ENCODE measurements at places on chromosomes 7 and 10.

- DNase-seq = no peak
Observed at GRCh38 chr7:55629051-55629677, 56.9 kb upstream of the VOPP1 start.

DNA sequence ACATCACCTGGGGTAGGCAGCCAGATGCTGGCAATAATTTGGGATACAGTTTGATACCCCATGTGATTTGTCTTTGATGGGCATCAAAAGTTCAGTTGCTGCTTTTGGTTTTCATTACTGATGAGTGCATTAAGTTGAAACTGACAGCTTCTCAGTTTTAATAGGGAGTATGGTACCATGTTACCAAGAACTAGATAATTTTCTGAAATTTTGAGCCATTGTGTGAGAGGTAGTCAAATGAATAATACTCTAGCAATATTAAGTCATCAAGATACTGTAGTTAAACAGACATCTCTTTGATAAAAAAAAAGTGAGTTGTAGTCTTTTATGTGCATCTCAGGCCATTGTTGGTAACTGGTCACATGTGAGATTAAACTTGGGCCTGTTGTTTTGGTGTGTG, 71.5 kb downstream of the ST7 start:
- DNase-seq = no peak

GRCh38 chr10:68826764-68827591, at the start of gene STOX1:
Gene STOX1 (plus strand): TSS chr10:68827531. CDS start chr10:68827624, 93 bp downstream.
- peak; percentile 66 for DNase-seq

DNA sequence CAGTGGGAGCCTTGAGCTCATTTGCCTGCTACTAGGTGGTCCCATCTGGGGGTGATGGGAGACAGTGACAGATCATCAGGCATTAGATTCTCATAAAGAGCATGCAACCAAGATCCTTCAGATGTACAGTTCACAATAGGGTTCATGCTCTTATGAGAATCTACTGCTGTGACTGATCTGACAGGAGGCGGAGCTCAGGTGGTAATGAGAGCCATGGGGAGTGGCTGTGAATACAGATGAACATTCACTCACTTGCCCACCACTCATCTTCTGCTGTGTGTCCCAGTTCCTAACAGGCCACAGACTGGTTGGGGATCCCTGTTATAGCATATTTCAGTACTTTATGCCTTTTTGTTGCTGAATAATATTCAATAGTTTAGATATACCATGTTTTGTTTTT, 6.6 kb upstream of the UBE2D1 start:
- no peak for DNase-seq

- no peak for DNase-seq
Observed at GRCh38 chr10:15478429-15478828, 107.3 kb upstream of the FAM171A1 start.

DNA sequence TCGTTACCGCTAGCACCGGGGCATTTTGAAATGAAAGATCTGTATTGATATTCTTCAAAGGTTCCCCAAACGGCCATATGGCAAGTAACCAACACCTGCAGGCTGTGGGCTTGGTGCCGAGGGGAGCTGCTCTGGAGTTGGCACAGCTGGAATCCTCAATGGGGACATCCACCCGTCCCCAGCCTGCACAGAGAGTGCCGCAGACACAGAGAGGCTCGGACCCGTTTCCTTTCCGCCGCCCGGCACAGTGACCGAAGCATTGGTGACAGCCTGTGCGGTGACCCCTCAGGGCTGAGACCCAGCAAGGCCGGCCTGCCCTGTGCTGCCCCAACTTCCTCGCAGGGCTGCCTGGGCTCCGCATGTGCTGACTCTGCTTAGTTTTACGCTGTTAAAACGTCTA, 4.5 kb downstream of the CFAP46 start:
- DNase-seq = no peak

DNA sequence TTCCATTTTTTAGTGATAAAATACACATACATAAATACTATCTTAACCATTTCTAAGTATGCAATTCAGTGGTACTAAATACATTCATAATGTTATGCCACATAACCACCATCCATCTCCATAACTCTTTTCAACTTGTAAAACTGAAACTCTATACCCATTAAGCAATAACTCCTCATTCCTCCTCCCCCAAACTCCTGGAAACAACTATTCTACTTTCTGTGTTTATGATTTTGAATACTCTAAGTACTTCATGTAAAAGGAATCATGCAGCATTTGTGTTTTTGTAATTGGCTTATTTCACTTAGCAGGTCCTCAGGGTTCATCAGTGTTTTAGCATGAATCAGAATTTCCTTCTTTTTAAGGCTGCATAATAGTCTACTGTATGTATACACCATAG, 131.8 kb downstream of the TES start:
- no peak for DNase-seq

DNA sequence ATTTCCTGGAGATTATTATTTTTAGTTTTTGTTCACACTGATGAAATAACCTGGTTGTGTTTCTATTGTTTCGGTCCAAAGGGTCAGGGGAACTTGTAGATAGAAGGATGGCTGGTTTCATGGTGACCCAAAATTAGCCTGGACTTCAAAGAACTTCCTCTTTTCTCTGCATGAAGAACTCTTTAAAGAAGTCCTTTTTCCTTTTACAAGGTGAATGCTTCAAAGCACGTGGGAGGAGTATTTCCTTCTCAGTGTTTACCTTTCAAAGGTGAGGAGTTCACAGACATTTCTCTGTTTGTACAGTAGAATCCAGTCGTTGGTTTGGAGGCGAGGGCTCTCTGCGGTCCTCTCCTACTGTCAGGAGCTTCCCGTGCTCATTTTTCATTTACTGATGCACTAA, 561.7 kb downstream of the GATA3 start:
- DNase-seq = no peak

- no peak for DNase-seq
Observed at GRCh38 chr7:24152356-24152755, 131.6 kb upstream of the NPY start.

DNA sequence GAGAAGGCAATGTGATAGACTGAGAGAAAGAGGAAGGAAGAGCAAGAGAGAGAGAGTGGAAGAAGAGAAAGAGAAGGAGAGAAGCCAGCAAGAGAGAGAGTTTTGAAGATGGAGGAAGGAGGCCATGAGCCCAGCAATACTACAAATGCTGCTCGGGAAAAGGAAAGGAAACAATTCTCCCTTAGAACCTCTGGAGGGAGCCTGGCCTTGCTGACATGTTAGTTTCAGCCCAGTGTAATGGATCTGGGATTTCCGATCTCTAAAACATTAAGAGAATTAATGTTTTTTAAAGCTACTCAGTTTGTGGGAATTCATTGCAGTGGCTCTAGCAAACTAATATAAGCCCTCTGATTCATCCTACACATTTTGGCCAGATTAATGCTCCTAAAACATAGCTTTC, 206.8 kb upstream of the MTPN start:
- no peak for DNase-seq

GRCh38 chr7:21422751-21423150, 5.1 kb upstream of the SP4 start:
- DNase-seq = peak; percentile 88

- no peak for DNase-seq
Observed at GRCh38 chr10:6996431-6996830, 414.4 kb downstream of the SFMBT2 start.

DNA sequence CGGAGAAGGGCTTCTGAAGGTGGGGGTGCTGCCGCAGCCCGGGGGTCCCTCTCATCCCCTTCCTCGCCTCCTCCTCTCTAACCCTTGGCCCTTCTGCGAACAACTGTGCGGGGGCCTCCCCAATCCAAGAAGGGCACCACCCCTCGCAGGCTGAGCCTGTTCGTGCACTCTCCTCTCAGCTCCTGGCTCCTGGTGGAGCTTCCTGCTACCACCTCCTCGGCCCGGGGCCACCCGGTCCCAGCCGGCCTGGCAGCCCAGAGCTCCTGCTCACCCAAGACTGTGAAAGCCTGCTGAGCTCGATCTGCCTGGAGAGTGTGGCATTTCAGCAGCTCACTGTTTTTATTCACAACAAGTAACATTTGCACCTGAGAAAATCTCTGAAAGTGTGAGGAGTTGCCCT, 2.4 kb downstream of the ADGRA1 start:
- DNase-seq = no peak

- DNase-seq = no peak
Observed at GRCh38 chr7:105448181-105448580, 59.5 kb upstream of the SRPK2 start.

GRCh38 chr7:21054427-21055112, 267.9 kb upstream of the SP8 start:
- no peak for DNase-seq

- DNase-seq = peak; percentile 9
Observed at GRCh38 chr7:778968-779451, 51.9 kb upstream of the PRKAR1B start.

DNA sequence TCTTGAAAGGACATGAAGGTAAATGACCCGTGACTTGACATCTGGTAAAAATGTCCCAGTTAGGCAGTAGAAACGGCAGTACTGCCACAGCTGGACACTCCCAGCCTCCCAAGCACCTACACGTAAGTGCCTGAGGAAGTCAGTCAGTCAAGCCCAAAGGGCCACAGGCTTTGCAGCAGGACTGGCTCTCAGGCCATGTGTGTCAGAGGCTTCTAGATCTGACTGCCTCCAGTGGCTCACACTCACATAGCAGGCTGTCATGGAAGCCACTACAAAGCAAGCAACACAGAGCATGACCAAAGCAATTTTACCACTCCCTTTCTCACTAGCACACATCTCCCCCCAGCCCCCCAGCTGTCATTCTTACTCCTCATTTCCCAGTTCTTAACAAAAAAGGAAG, 17.8 kb upstream of the CCNJ start:
- DNase-seq = peak; percentile 27

DNA sequence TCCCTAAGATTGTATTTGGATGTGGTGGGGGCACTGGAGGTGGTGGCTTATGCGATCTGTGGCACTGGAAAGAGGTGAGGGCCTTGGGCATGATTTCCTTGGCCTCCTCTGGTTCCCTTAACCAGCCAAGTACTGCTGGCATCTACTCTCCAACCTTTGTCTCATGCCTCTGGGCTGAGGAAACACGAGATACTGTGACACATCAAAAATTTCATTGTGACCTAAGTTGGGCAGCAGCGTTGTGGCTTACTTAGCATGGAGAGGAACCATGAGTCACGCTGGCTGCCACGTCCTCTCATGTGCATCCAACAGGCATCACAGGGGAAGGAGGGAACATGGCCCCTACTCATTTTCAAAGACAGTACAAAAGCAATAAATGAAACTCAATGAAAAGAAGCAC, 29.7 kb upstream of the GSDME start:
- peak; percentile 59 for DNase-seq

GRCh38 chr10:26448706-26449435, 10.7 kb downstream of the APBB1IP start:
- DNase-seq = peak; percentile 26

GRCh38 chr7:28580665-28581064, 168.3 kb downstream of the CREB5 start:
- no peak for DNase-seq

DNA sequence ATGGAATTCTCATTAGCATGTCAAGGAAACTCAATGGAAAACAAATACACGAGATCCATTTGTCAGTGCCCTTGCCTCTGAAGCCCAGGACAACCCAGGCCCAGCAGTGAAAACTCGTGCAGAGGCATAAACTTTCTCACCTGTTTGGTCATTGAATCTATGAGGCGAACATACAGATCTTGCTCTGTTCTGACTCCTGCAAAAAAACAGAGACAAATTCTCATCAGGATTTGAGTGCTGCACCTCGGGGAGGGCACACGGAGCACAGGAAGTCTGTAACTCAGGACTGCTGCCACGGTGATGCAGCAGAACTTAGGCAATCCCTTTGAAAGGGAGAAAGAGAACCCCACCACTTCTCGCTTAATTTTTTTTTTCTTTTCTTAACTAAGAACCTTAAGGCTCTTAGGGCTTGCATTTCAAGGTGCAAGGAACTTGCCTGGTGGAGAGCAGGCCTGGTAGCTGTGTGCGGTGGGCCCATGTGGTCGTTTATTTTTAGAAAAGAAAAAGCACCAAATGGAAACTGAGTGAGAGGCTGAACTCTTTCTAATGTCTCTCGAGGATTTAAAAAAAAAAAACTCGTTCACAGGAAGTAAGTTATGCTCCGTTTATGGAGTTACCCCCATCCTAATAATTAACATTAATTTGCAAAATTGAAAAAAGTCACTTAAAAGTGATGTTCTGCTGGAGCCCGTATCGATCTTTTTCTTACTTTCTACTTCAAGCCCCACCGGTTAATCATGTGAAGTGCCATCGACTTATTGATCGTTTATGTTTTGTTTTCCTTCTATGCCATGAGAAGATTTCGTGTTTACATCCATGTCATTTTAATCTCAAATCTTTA, 1.8 kb downstream of the EBF3 start:
- DNase-seq = no peak

- no peak for DNase-seq
Observed at GRCh38 chr7:43169076-43169475, 56.6 kb downstream of the HECW1 start.

- DNase-seq = no peak
Observed at GRCh38 chr7:104976966-104977636, 36.9 kb upstream of the KMT2E start.

DNA sequence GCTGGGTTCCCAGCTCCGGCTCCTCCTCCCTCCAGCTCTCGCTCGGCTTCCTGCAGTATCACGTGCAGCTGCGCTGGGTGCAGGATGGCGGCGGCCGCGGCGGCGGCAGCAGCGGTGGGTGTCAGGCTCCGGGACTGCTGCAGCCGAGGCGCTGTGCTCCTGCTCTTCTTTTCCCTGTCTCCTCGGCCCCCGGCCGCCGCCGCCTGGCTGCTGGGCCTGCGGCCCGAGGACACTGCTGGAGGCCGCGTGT, at the start of gene CNNM1:
Gene CNNM1, plus strand, starts transcription at position 53 of the 250 bp plus-strand sequence. Its CDS starts 32 bp downstream, at position 85.
- DNase-seq = peak; percentile 46

GRCh38 chr10:132389433-132390169, 7.4 kb upstream of the PWWP2B start:
- DNase-seq = no peak

GRCh38 chr10:75137533-75138438, 26.3 kb downstream of the SAMD8 start:
- DNase-seq = peak; percentile 93

DNA sequence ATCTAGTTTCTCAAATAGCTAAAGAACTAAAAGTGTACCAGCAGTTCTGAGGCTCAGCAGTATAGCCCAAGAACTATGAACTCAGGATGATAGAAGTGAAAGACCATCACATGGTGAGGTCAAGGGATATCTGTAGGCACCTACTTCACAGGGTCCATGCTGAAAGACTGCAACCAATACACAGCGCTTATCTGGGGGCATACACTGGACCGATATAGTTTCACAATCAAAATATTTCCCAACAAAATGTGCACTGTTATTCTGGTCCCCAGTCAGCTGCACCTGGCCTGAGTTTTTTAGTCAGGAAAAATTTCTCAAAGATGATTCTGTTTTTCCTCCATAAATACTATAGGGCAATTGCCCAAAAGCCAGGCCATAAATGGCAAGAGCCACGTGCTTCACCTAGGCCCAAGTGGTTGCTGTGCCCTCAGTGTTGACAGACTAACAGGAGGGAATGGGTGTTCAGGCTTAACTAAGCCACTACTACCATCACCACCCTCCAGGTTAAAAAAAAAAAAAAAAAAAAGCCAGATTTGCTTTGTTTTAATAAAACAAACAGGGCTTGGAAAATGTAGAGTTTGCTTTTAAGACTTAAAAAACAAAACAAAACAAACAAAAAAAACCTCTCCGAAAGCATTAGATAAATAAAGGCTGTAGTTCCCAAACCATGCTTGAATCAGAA, 58.5 kb downstream of the OGDH start:
- no peak for DNase-seq

All from hematopoietic multipotent progenitor cell treated with erythropoietin and hydrocortisone succinate and interleukin-3 and kit ligand, for 8 days (in vitro differentiated cells).